ENCODE measurements at places on chromosomes 13 and 19.

- DNase-seq: no peak
Observed at GRCh38 chr19:48856921-48857320, 11.5 kb downstream of the PLEKHA4 start.

- DNase-seq: no peak
Observed at GRCh38 chr19:2775556-2776430, 7.3 kb downstream of the SGTA start.

DNA sequence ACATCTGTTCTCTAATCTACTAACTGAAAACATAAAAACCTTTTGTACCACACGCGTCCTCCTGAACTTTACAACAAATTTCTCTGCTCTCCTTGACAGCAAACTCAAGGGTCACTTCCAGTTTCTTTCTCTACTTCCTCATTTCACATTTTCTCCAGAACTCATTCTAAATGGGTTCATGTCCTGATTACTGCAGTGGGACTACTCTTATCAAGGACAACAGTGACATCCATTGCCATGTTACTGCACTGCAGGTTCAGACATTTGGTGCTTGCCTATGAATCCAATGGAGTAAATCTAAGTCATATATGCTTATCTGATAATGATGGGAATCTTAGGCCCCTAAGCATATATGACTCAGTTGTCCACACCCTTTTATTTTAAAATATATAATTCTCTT is 35.3 kb downstream of the FPR3 start:
- DNase-seq: no peak

GRCh38 chr13:53250977-53251376 is 222.4 kb downstream of the OLFM4 start:
- DNase-seq: no peak

GRCh38 chr13:61215116-61215515 is 200.5 kb downstream of the PCDH20 start:
- no peak for DNase-seq

GRCh38 chr13:27086599-27087265 is 84.9 kb downstream of the USP12 start:
- no peak for DNase-seq

DNA sequence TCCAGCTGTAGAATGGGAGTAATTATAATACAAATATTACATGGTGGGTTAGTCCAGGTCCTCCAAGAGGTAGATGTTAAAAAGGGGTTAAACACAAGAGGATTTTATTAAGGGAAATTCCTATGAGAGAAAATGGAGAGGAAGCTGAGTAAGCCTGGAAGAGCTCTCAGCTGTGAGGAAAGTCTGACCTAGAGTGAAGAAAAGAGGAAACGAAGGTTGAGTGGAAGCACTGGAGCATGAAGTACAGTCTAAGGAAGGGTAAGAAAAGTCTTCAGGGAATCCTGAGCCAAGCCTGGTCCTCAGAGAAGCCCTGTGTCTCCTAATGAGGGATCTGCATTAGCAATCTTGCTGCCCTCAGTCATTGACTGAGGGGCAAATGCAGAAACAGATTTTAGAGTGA is 506.2 kb downstream of the GPC5 start:
- DNase-seq: no peak

- DNase-seq: no peak
Observed at GRCh38 chr13:73542446-73542845, 483.6 kb downstream of the KLF5 start.

DNA sequence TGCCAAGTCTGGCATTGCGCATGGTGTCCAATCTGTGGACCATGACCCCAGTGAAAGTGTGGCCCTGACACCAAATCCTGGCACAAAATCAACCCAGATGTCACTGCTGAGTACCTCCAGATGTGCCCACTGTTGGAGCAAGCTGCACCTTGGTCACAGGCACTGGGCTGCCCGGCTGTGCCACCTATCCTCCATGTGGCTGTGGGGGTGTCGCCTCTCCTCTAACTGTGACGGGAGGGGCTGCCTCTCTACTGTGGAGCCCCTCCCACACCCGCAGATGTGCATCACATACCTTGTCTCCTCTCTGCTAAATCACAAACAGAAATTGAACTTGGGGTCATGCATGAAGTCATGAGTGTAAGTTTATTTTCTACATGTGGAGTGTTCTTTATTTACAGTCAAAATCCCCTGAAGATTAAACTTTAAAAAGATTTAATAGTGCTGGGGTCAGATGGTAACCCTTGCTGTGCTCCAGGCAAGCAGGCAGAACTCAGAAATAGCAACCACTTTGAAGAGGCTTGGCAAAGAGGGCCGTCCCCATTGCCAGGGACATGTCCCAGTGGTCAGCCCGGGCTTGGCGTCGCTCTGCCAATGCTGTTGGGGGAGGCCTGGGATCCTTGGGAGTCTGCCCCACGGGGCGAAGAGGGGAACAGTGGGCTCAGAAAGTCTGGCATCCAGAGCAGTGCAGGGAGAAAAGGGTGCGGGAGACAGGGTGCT is 46.4 kb upstream of the ZNF536 start:
- peak; percentile 55 for DNase-seq

DNA sequence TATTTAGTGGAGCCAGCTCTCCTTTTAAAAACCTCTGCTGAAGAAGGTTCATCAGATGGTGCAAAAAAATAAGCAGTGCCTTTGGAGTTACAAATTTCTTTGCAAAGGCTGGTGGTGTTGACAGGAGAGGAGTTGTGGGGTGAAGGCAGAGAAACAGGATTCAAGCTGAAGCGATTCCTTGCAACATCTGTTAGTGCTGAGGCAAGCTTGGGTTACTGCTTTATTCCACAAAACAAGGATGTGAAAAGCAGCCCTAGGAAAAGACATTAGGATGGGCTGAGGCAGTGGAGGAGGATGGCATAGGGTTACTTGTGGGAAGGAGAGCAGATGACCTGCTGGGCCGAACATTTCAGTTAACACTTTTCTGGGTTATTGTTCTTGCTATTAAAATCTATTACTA is 390.7 kb downstream of the DLEU7 start:
- no peak for DNase-seq

DNA sequence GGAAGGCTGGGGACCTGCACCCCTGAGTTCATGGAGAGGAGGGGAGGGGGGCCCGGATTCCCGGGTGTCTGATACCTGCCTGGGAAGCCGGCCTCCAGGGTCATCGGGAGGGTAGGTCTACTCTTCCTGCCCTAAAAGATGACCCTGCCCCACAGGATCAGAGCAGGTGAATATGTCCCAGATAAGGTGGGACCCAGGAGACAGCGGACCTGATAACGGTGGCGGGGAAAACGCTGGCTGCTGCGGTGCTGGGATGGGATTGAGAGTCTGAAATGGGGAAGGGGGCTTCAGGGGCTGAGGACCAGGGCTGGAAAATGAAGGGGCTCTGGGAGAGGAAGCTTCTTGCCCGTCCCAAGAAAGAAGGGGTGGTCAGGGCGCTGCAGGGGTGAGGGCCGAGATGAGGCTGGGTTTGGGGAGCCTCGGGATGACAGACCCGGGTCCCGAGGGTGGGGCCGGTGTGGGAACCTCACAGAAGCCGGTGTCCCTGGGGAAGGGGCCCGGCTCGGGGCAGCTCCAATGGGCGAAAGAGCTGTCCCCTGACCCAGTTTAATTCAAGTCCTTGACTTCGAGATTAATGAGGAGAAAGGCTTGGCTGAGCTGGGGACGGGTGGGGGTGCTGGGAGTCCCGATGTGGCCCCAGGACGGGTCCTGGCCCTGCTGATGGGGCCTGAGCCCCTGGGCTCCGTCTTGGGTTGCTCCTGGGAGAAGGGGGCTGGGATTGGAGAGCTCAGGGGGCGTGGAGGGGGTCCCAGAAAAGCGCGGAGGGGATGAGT is 823 bp downstream of the TTYH1 start:
- no peak for DNase-seq

- DNase-seq: no peak
Observed at GRCh38 chr13:40565282-40566148, 100.9 kb downstream of the FOXO1 start.

GRCh38 chr19:426725-427445 is 17.9 kb upstream of the C2CD4C start:
- no peak for DNase-seq

Data from sigmoid colon (tissue), 7 donors.